SW 1271 (cell line): ENCODE measurements at places on chromosomes 2 and 18.

DNA sequence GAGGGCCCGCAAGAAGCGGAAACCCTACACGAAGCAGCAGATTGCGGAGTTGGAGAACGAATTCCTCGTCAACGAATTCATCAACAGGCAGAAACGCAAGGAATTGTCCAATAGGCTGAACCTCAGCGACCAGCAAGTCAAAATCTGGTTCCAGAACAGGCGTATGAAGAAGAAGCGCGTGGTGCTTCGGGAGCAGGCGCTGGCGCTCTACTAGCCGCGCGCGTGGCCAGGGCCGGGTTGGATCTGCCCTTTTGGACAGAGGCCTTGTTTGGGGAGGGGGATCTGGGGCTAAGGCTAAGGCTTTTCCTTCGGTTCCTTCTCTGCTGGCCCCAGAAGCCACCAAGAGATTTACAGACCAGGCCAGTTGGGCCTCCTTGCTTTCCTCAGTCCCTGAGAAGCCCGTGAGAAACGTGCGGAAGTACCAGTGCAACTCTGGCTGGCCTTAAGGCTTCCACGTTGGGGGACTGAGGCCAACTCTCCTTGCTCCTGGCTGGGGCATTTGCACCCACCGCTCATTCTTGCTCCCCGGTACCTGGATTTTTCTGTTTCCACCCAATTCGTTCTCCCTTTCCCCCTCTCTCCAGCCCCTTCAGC, 1.0 kb downstream of the HOXD12 start:
- no peak for DNase-seq

DNA sequence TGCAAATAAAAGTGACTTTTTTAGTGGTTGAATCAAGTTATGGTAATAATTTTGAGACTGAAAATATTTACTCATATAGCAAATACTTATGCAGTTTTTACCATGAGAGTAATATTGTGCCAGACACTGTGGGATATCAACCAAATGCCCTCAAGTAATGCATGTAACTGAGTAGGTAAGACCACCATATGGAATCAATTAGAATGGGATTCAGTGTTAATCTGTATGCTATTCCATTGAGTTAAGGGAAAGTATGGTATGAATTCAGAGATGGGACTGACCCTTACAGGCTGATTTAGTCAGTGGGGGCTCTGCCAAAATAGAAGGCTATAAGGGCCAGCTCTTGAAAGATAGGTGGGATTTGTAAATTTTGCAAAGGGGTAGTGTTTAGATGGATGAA, 131.6 kb downstream of the CCDC85A start:
- no peak for DNase-seq

- no peak for DNase-seq
These were observed 357.1 kb downstream of the NRXN1 start for GRCh38 chr2:50674876-50675275.

GRCh38 chr18:29488617-29489016, 1311.7 kb upstream of the CDH2 start:
- no peak for DNase-seq

- no peak for DNase-seq
These were observed 49.7 kb downstream of the SH2D6 start for GRCh38 chr2:85468096-85468703.

GRCh38 chr2:133426791-133427190, 141.5 kb downstream of the NCKAP5 start:
- no peak for DNase-seq

GRCh38 chr2:216283038-216283900, 89.0 kb downstream of the MARCHF4 start:
- DNase-seq, result no peak

DNA sequence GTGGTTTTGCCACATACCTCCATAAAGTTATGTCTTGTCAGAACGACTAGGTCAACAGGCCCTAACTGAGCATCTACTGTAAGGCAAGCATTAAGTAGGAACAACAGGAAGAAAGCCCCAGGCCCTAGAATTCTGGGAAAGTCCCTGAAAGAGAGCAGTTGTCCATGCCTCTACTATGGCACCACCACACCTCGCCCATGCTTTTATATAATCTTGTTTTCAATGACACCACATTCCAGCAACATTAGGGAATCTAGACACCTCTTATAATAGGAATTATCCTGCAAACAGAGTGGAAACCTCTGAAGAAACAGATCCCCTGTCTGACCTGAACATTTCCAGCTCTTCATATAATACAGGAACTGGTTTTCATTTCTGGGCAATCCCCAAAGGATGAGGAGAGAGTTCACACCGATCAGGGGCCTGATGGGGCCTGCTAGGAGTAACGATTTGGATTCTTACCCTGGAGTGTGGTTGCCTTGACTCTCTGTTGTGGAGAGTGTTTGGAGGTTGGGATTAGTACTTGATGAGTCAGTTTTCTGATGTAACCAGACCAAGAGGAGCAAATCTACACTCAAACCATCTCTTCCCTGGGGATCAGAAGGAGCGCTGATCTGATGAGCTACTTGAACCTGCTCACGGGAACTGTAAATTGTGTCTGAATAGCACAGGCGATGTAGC, 31.9 kb upstream of the CEP68 start:
- no peak for DNase-seq

DNA sequence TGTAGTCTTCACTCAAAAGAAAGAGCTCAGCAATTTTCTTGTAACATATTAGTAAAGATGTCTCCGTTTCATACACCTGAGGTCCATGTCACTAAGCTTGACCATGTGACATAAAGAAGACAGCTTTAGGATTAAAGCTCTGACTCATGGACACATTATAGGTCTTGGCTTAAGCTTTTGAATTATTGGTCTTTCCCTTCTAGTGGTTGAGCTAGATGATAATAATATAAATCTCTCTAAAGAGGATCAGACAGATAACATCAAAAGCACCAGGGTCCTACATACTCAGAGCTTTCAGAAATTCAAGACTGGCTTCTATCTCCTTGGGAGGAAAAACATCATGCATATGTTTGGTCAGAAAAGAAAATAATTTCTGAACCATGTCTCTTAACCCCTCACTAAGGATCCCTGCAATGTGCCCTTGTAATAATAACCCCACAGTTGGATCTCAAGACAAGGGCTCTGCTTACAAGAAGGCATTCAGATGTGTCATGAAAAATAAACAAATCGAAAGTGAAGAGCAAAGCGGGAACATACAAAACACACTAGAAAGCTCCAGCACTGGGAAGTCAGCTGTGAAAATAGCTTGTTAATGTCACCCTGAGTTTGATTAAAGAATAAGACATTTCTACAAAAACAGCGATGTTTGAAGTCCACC, 174.5 kb downstream of the PID1 start:
- DNase-seq, result no peak

DNA sequence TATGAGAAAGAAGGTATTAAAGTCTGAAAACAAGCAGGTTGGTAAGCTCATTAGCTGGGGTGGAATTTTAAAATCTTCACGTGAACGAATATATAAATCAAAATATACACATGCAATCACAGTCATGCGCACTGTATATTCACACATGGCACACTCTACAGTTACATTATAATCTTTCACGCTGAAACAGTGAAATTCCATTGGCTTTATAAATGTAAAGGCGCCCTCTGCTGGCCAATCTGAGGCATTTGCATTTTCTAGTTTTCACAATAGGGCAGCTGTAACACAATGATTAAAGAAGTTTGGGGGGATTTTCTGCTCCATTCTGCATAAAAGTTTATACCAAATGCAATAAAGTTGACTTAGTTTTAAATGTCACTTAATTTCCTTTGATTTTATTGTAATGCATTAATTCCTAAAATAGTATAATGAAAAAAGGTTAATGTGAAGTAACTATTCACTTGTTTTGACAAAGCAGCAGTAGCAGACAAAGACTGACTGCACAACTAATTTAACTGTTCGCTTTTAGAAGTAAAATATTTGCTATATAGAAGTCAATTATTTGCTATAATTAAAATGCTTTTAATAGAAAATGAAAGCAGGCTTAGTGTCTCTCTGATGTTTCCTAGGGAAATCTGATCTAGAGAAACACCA, 17.2 kb downstream of the IFIH1 start:
- DNase-seq, result no peak

DNA sequence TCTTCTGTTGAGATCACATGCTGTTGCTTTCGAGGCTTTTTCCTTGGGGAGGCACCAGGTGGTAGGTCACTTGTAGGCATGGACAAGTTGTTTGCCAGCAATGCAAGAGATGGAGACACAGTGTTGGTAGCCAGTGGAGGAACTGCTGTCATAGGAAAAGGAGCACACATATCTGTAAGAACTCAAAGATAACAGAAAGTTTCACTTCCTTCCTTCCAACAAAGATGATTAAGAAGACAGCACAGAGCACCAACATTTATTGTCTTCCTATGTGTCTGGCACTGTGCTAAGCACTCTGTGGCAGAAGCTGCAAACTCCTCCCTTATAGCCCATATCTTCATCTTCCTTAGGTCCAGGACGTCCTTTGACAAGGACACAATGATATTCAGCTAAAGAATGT, 64.5 kb upstream of the AMMECR1L start:
- DNase-seq, result no peak

GRCh38 chr2:118374974-118375755, 286.9 kb downstream of the INSIG2 start:
- no peak for DNase-seq

GRCh38 chr2:8550481-8550880, 131.4 kb upstream of the ID2 start:
- no peak for DNase-seq

DNA sequence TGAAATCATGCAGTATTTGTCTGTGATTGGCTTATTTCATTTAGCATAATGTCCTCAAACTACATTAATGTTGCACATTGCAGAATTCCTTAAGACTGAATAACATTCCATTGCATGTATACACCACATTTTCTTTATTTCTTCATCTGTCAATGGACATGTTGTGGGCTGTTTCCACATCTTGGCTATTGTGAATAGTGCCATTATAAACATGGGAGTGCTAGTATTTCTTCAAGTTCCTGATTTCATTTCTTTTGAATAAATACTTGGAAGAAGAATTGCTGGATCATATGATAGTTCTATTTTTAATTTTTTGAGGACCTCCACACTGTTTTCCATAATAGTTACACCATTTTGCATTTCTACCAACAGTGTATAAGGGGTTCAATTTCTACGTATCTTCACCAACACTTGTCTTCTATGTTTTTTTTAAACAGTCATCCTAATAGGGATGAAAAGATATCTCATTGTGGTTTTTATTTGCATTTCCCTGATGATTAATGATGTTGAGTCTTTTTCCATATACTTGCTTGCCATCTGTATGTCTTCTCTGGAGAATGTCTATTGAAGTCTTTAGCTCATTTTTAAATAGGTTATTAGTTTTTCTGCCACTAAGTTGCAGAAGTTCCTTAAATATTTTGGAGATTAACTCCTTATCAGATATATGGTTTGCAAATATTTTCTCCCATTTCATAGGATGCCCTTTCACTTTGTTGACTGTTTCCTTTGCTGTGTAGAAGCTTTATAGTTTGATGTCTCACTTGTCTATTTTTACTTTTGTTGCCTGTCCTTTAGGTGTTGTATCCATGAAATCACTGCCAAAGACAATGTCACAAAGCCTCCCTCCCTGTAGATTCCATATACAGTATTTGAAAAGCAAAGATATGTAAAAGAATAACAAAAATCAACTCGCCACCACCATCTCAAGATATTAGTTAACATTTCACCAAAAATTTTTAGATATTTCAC, 14.6 kb downstream of the FBXO11 start:
- DNase-seq, result no peak

DNA sequence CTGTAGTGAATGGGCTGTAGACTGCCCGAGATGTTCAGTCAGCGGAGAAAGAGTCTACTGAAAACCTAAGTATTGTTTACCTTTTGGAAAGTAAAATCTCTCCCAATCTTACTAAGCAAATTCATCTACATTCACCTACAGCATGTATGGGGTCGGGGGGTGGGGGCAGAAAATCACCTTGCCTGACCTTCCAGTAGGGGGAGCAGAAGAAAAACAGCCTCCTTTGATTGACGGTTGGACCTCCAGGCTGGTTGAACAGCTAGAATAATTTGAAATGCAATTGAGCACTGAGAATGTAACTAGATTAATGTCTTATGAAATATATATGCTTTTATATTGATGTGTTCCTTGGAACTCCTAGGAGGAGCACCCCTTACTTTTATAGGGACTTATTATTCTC, 10.0 kb downstream of the LRATD1 start:
- no peak for DNase-seq

GRCh38 chr2:2564300-2565078, 233.4 kb upstream of the MYT1L start:
- DNase-seq, result no peak

- no peak for DNase-seq
These were observed 121.8 kb downstream of the NXPH2 start for GRCh38 chr2:138658187-138658894.

- no peak for DNase-seq
These were observed 53.3 kb upstream of the NFE2L2 start for GRCh38 chr2:177317857-177318256.

GRCh38 chr18:7877609-7878008, 310.5 kb downstream of the PTPRM start:
- no peak for DNase-seq

GRCh38 chr18:46291149-46291548, 187.0 kb downstream of the HAUS1 start:
- DNase-seq, result no peak

GRCh38 chr2:174664084-174664759, 66.6 kb upstream of the WIPF1 start:
- DNase-seq, result no peak

DNA sequence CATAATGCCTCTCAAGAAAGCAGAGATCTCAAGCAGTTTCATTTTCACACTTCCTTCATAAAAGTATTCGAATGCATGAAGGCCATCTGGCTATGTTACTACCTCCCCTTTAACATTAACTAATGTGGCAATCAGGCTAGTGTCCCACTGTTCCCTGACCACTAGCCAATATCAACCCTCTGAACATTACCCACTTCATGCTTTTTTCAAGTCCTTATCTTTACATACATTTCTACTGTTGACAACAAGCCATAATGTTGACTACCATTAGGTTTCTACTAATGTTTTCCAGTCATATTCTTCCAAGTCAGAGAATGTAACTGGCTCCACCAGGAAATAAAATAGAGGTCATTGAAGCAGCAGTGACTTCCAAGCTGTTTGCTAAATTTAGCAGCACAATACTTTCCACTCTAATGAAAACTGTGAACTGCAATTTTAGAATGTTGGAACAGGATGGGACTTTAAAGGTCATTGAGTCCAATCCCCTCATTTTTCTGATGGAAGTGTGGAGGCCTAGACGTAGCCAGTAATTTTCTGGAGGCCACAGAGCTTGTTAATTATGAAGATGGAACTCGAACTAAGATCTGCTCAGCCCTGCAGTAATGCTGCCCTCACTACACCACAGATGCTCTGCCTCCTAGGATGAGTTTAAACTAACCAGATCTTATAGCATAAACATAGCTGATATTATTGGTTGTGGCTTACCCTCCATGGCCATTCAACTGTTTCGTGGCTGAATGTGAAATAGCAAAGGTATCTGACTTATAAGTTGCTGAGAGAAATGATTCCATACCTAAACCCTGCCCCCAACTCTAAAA, 630 bp upstream of the PPP1R1C start:
- no peak for DNase-seq
